ENCODE measurements at places on chromosomes 4 and X. TPM values are rescaled to one million over a fixed set of nuclear protein-coding genes. Genes with fewer than 3 reads are reported as not detected.
A peak's percentile ranks its signal among the peaks of the same experiment; 100 is the strongest.

GRCh38 chr4:79364061-79364460, 38.2 kb upstream of the NAA11 start:
- no peak for DNase-seq

GRCh38 chr4:7612311-7612897, 177.7 kb upstream of the PSAPL1 start:
- DNase-seq: peak; percentile 46

DNA sequence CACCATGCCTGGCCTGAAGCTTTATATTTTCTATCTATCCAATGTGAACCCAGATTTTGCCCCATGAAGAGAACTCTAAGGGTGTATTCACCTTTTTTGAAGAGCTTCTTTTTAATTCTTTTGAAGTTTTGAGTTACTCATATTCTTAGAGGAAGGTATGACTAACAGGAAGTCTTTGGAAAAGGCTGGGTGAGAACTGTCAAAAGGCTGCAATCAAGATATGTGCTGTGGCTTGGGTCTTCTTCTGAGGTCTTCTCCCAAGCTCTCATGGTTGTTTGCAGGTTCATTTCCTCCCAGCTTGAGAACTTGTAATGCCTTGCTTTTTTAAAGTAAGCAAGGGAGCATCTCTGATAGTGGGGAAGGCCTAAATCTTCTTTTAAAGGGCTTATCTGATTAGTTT, 3.1 kb upstream of the C4orf17 start:
- no peak for DNase-seq

DNA sequence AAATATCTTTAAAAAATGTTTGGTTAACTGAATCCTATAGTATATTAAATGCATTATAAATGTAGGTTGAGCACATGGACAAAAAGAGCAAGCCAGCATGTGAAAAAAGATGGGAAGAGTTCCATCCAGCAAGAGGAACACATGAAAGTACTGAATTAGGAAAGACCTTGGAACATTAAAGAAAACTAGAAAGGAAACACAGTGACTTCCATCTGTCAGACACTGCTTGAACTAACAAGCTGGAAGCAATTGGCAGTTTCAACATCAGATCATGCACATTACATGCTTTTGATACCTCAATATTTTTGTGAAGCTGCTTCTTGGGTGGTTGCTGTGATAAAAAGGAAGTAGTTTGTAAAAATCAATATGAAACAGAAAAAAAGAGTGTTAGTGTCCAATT, 626.8 kb upstream of the GNPDA2 start:
- DNase-seq: no peak

- no peak for DNase-seq
Measured at GRCh38 chr4:106268786-106269185, 47.2 kb downstream of the TBCK start.

- no peak for DNase-seq
Measured at GRCh38 chrX:19906293-19906692, 18.9 kb upstream of the SH3KBP1 start.

DNA sequence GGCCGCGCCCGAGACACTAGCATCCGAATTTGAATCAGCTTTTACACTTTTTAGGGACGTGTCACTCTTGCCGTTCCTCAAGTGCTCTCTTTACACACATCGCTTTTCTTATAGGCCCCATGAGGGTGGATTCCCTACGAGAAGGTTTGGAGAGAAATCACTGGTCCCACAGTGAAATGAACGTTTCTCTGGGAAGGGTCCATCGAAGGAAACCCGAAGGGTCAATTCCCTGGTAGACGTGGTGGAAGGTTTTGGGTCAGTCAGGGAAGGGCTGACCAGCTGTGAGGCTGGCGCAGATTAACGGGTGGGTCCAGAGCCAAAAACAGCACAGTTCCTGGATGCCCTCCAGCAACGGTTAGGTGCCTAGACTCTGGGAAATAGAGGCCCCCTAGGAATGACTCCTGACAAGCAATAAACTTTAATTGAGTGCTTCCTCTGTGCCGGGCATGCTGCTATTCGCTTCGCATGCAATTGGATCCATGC, 35.9 kb downstream of the ETDC start:
- peak; percentile 64 for DNase-seq

- no peak for DNase-seq
Measured at GRCh38 chr4:121685257-121685656, 11.5 kb downstream of the ANXA5 start.

- no peak for DNase-seq
Measured at GRCh38 chr4:155995069-155995468, 41.4 kb upstream of the CTSO start.

- DNase-seq: peak; percentile 63
Measured at GRCh38 chr4:97987019-97987648, 156.1 kb downstream of the STPG2 start.

DNA sequence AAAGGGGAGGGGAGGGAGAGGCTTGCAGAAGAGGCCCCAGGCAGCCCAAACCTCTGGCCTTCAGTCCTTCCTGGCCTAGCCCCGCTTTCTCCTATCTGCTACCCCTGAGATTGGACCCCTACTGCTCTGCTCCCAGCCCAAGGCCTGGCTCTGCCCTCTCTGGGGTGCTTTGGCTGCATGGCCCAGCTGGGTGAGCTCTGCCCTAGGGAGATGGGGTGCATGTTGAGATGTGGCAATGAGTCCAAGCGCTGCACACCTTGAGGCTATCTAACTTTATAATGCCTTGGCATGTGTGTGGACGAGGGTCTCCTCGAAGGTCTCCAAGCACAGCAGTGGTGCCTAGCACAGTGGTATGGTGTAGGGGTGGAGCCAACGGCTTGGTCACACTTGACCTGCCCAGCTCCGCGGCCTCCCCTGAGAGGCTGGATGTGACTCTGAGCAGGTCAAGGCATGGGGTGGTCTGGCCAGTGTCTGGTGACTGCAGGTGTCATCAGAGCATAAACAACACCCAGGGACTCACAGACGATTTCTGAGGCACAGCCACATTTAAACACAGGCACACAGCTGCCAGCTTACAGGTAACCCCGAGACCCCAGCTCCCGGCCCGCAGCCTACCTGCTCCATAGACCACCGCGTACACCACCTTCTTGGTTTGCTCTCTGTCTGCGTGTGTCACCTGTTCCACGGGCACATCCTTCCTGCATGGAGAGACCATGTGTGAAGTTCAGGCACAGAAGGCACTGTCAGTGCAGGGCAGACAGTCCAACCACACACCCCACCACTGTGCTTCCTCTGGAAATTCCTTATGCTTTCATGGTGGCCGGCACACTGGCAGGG, 36.3 kb downstream of the NAT8L start:
- DNase-seq: no peak

GRCh38 chr4:81737865-81738559, 266.3 kb upstream of the RASGEF1B start:
- DNase-seq: no peak

DNA sequence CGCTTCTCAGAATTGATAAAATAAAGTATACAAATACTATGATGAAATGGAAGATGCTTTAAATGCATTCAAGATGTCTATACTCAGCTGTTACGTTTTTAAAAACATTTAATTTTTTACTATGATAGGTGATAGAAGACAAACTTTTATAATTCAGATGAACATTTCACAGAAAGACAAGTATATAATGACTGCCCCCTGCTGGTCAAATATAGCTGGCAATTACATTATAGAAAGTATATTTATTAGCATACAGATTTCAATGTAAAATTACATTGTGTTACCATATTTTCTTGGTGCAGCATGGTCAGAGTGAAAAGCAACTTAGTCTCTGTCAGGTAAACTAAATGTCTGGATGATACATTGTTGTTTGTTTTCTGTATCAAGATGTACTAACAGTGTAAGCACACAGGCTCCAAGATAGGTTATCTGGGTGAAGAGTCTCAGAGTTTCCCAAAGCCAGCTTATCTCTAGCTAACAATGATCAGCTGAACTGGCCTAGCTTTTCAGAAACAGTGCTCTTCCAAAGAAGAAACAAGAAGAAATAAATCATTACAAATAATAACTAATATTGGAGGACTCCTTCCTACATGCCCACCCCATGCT, 54.1 kb downstream of the SRPX start:
- peak; percentile 39 for DNase-seq

- DNase-seq: no peak
Measured at GRCh38 chr4:7740866-7741525, 198.7 kb downstream of the AFAP1 start.

DNA sequence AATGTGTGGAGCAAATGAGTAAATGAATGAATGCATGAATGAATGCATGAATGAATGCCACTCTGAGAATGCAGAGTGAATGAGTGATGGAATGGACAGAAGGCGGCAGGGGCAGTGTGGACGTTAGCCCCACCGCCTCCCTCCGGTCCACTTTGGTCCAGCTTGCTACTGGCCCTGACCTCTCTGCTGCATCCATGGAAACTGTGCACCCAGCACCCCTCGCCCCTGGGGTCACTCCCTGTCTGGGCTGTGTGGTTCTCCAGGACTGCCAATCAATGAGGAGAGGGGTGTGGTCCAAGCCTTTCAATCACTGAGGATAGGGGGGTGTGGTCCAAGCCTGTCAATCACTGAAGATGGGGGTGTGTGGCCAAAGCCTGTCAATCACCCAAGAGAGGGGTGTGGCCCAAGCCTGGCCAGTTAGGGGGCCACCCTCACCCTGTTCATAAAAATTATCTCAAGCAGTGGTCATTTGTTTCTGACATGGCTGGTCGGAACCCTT, 39.2 kb upstream of the ASMTL start:
- no peak for DNase-seq

GRCh38 chr4:101348367-101348827, 1.1 kb upstream of the PPP3CA start:
- DNase-seq: no peak

DNA sequence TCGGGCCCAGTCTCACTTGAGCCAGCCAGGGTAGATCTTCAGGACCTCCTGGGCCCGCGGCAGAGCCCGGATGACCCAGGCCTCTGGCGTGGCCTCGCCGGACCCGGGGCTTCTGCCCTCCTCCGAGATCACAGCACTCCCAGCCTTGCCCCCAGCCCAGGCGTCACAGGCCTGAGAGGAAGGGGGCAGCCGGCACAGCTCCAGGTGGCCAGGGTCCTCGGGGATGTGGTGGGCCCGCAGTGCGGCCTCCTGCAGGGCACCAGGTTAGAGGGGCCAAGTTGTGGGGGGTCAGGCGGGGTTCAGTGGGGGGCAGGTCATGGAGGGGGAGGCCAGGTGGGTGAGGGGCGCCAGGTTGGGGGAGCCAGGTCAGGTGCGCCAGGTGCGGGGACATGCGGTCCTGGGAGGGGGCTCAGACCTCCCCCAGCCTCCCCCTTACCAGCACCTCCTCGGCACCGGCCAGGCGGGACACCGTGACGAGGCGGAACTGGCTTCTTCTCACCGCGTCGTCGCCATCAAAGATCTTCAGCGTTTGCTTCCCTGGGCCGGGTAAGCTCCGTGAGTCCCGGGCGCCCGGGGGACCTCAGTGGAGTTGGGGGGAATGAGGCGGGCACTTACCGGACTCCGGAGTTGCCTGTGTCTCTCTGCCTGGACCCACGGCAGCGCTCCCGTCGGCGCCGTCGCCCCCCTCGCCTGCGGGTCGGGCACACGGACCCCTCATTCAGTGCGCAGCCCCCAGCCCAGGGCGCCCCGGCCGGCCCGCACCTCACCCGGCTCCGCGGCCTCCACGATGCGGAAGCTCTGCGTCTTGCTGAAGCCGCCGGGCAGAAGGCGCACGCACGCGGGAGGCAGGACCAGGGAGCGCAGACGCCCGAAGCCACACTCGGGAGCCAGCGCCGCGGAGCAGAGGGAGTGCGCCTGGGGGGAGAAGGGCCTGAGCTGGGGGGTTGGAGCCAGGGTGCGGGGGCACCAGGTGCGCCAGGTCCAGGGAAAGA, 6.0 kb downstream of the DGKQ start:
- DNase-seq: peak; percentile 28

The SLC26A1 gene
- polyA plus RNA-seq: 10.2 TPM

The MAGEC2 gene
- not detected for polyA plus RNA-seq

The FHDC1 gene
- polyA plus RNA-seq: 1.5 TPM

The MTNR1A gene
- not detected for polyA plus RNA-seq

The GLOD5 gene
- 12.6 TPM for polyA plus RNA-seq

The DCAF8L1 gene
- polyA plus RNA-seq: not detected

The UGT2B7 gene
- 390 TPM for polyA plus RNA-seq

The ANXA3 gene
- 33.7 TPM for polyA plus RNA-seq

The DOCK11 gene
- 11.4 TPM for polyA plus RNA-seq
